ENCODE measurements at places on chromosomes 12 and 14.

GRCh38 chr14:103867523-103867953 lies 20.2 kb upstream of the PPP1R13B start:
- DNase-seq, result no peak

GRCh38 chr12:6279256-6279628 lies 31.2 kb upstream of the PLEKHG6 start:
- no peak for DNase-seq

DNA sequence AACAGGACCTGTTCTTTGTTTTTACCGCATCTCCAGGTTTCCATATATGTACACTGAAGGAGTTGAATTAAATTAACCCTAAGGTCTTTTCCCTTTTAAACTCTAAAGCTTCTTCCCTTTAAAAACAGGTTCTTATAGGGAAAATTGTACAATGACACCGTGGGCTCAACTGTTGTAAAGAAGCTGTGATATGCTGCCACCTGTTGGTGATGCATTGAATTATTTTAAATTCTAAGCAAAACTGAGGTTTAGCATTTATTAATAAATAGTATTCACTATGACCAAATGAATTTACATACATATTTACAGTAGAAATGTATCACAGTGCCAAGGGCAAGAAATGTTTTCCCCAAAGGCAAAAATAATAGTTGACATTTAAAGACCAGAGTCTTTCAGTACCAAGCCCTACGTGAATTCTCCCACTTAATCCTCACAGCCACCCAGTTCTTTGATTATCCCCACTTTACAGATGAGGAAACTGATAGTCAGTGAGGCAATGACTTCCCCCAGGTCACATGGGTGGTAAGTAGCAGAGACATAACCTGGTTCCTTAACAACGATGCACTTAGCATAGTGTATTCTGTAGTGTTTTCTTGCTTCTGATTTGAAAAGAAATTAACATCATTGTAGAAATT lies 35.7 kb upstream of the TMEM263 start:
- peak; percentile 71 for DNase-seq

- no peak for DNase-seq
Measured at GRCh38 chr12:56333197-56333678, 562 bp downstream of the PAN2 start.

GRCh38 chr12:53052419-53053217 lies 2.8 kb downstream of the TNS2 start:
- no peak for DNase-seq

GRCh38 chr14:103247169-103247606 lies 86.8 kb upstream of the EIF5 start:
- DNase-seq, result no peak

- peak; percentile 38 for DNase-seq
Measured at GRCh38 chr12:108560321-108560721, 652 bp downstream of the SART3 start.

GRCh38 chr12:87270919-87271318 lies 758.3 kb downstream of the C12orf50 start:
- DNase-seq, result no peak

GRCh38 chr12:112161711-112162110 lies 36.4 kb downstream of the TRAFD1 start:
- DNase-seq, result no peak

DNA sequence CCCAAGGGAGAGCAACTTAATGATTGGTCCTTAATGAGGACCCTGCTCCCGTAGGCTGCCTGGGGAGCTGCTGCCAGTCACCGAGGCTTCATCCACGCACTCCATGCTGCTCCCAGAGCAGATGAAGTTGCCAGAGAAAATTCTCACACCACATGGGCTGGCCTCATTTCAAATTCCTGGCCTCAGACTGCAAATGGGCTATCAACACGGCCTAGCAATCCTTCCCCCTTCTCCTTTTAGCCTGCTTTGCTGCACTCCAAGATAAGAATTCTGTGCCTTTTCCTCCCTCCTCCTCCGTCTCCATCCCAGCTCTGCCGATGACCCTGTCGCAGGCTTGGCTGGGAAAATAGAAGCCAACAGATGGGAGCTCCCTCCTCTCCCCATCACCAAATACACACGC lies 10.8 kb upstream of the DGLUCY start:
- DNase-seq, result no peak

GRCh38 chr14:101582294-101582693 lies 21.0 kb downstream of the DIO3 start:
- no peak for DNase-seq

- DNase-seq, result peak; percentile 65
Measured at GRCh38 chr12:52903285-52903854, 1.5 kb downstream of the KRT8 start.

GRCh38 chr12:25323581-25323982 lies 72.9 kb upstream of the KRAS start:
- DNase-seq, result no peak

DNA sequence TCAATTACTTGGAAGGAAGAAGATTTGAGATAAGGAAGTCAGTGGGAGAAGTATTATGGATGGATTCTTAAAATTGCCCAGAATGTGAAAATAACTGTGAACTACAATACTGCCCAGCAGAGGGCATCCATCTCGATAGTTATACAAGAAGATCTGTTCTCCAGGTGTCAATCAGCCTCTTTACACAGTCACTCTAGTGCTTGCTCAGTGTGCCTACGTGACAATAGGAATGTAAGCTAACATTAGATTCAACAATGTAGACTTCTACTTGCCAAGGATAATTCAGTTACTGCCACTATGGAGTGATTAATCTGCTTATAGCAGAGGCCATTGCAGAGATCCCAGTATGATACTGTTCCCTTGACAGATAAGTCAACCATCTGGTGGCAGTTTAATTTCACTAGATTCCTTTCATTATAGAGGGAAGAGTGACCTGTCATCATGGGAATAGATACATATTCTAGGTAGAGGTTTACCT lies 10.6 kb upstream of the MAP4K5 start:
- peak; percentile 70 for DNase-seq

DNA sequence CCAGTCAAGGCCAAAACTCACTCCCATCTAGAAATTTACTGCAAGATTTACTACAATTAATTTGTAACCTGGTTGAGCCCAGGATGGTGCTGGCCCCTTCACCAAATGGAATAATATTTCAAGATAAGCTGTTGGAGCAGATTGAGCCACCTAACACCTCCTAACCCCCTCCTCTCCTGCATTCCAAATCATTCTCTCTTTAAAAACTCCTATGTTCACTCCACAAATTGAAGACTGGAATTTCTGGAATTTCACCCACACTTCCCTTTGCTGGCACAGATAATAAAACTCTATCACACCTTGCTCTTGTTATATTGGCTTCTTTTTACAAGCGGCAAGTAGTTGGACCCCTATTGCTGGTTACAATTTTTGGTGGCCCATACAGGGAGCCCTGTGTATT lies 41.7 kb downstream of the MIS18BP1 start:
- no peak for DNase-seq

GRCh38 chr12:19194963-19195362 lies 65.4 kb downstream of the PLEKHA5 start:
- no peak for DNase-seq

DNA sequence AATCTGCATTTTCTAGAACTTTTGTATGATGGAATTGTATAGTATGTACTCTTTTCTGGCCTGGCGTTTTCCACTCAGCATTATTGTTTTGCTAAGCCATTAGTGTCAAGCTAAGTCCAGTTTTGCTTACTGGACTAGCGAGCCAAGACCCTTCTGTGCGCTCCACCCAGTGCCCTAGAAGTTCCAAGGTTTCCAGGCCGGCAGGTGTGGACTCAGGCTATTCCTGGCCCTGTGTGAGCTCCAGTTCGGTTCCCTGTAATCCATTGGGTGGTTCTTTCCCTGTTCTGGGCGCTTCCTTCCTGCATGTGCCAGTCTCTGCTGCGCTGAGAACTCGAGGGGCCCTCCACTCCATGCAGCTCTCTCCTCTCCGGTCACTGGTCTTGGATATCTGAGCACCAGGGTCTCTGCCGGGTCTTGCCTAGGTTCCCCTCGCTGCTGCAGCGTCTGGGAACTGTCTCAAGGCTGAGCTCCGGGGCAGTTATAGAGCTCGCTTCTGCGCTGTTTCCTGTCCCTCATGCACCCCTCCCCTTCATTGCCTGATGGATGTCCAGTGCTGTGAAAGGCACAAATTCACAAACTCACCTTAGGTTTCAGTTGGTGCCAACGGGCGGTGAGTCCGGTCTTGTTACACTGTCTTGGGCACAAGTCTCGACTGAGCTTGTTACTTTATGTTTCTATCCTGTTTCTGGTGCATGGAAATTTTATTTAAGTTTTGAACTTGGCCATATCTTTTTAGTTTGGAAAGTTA lies 100.8 kb downstream of the ADGRD1 start:
- no peak for DNase-seq

DNA sequence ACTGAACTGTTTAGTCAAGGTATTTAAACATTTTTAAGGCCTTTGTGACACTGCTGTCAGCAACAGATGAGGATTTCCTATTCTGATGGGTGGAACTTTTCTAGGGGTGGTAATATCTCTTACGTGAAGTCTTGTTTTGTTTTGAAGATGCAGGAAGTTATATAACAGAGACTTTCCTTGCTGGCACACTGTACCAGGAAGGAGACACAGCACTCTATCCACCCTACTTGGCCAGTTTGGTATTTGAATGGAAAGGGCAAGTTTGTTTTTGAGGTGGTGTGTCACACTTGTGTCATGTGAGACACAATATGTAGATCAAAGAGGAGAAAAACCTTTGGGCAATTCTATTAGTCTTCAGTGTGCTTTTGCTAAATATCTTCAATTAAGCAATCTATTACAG lies 51.6 kb upstream of the SRP54 start:
- peak; percentile 32 for DNase-seq

- DNase-seq, result no peak
Measured at GRCh38 chr12:59742841-59743240, 147.0 kb downstream of the SLC16A7 start.

DNA sequence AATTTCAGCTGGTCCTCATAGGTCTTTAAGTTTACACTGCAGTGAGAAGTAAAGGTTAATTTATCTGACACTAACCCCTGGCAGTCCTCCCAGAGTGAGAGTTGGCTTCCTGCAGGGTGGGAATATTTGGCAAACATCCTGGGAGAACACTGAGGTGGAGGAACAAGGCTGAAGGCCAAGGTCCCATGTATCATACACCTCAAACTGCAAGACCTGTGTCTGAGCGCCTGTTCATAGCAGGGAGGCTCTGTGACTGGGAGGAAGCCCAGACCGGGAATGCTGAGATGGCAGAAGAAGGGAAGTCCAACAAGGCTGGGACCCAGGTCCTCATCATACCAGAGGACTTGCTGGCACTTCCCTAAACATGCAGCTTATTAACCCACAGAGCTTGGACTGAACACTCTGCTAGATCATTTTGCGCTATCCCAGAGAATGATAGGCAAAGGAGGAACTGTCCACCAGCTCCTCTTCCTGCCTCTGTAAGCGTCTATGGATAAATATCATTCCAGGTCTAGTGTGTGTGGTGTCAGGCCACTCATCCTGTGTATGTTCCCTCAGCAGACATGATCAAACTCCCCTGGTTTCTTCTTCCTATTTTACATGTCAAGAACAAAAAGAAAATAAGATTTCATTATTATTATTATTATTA lies 199.6 kb upstream of the CNOT2 start:
- no peak for DNase-seq

- no peak for DNase-seq
Measured at GRCh38 chr12:12999271-12999958, 650 bp downstream of the HEBP1 start.

DNA sequence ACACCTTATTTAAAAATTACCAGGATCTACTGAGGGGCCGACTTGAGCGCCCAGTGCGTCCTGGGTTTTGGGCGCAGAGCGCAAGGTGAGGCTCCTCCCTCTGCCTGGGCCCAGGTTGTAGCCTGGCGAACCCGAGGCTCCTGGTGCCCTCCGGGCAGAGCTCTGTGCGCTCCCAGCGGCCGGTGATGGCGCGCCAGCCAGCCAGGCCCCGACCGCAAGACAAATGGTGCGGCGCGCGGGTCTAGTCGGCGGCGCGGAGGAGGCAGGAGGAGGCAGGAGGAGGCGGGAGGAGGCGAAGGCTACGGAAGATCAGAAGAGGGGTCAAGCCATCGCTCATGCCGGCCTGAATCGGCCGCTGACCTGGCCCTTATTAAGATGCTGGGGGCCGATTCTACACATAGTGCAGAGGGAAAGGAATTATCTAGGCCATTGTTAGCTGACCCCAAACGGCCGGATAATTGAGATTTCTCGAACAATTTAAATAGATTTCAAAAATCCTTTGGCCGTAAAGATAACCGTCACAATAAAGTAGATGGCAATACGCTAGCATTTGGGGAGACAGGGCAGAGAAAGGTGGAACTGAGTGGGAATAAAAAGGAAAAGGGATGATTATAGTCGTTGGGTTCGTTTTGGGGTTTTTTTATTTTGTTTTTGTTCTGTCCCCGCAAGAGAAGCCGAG lies 2.8 kb downstream of the TBX5 start:
- DNase-seq, result no peak

DNA sequence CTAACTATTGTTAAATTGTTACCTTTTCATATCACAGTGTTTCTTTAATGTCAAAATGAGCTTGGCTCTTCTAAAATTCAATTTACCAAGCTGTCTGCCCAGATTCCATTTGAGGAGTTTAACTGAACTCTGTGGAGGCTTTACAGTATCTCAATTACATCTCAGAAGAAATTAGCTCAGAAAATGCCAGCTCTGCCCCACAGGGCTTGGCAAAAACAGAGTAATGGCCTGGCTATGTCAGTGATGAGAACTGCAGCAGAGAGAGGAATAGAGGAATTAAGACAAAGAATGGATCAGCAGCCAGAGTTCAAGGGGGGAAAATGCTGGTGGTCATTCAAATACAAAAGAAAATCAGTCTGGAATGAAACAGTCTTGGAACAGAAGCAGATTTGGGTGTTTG lies 15.8 kb upstream of the TMTC1 start:
- DNase-seq, result no peak

GRCh38 chr12:66035288-66035966 lies 95.1 kb downstream of the LLPH start:
- peak; percentile 66 for DNase-seq

- no peak for DNase-seq
Measured at GRCh38 chr14:104096318-104096717, 10.8 kb downstream of the ASPG start.

DNA sequence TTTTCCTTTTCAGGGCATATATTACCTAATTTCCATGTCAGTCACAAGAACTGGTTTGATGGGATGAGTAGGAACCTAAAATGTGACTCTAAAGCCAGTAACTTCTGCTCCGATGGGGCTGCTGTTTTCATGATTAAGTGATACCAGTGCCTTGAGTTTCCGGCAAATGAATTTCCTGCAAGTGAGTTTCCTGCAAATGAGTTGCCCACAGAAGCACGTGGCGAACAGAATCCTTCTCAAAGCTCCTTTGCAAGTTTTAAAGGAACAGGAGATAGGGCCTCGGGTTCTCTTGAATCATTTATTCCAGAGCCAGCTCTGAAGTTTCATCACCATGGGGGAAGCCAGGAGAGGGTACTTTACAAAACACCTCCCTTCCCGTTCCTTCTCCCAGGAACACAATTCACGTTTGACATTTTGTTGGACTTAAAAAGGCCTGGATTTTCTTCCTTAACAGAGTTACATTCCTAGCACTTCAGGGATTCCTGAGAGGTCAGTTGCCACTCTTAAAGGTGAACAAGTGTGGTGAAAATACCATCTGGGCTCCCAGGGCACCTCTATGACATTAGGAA lies 2.2 kb upstream of the PPTC7 start:
- DNase-seq, result peak; percentile 80
